ENCODE measurements at places on chromosomes 2 and 18.

DNA sequence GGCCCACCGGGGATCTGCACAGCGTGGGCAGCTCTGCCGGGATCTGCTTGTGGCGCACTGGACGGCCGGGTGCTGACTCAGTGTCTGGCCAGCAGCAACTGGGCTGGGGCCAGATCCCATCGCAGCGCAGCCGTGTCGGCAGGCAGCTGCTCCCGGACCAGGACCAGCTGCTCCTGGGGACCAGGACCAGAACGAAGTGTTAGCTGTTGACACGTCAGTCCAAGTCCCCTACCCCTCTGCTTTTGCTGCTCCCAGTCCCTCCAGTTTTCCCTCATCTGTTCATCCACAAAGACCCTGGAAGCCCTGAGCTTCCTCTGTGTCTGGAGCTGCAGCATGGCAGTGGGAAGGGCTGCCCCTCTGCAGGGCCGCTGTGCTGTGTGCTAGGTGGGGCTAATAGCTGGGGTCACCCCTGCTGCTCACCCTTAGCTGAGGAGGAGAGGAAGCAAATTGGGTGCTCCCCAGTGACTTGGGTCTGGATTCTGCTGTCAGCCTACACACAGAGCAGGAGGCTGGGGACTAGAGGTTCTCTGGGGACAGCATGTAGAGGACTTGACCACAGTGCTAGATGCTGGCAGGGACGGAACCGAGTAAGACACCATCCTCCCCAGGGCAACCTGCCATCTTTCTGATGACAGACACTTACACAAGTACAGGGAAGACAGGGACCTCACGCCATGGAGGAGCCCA is 16.9 kb upstream of the KIF1A start:
- H3K27me3 ChIP-seq: no peaks in the 10 kb centered on the region
- DNase-seq: no peak
- H3K4me3 ChIP-seq: no peak overlapping the region
- H3K36me3 ChIP-seq: no peaks in the 10 kb centered on the region
- peaks cover 4% of the 10 kb centered on the region for H3K4me1 ChIP-seq

GRCh38 chr2:28981016-28981441 is at the start of gene TOGARAM2:
Gene TOGARAM2 (plus strand): TSS chr2:28981298. CDS start chr2:28994835, 13,537 bp downstream.
- H3K27me3 ChIP-seq: peaks cover 14% of the 10 kb centered on the region
- peaks cover 19% of the 10 kb centered on the region for H3K4me1 ChIP-seq
- DNase-seq: no peak
- no peaks in the 10 kb centered on the region for H3K36me3 ChIP-seq
- H3K4me3 ChIP-seq: no peak within 1 kb of the TSS
- H3K27ac ChIP-seq: no peak within 1 kb of the TSS

DNA sequence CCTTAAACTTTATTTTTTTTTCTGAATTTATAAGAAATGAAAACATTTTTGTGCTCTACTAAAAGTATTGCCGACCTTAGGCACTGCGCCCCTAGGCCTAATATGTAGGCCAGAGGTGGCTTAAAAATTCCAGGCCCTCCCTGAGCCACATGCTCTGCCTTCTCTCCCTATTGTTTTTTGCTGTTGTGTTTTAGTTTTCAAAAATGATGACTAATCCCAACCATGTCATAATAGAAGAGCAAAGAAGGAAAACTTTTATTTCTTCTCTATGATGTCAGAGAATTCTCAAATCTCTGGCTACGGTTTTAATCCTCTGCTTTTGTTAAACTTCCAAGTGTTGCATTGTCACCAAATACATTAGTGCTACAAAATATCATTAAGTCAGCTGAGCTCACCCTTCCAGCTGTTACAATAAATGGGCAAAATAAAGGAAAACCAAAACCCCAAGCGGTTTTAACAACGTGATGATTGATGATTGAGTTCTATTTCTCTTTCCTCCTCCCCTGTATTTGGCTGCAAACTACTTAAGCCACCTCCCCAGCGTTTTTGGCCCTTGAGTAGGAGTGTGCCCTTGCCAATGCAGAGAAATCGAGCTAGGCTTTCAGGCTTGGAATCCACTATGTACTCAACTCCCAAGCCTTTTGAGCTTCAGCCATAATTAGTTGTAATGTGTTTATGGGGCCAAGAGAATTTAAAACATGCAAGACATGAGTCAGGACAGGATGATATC is 163.5 kb upstream of the POU3F3 start:
- H3K36me3 ChIP-seq: no peaks in the 10 kb centered on the region
- H3K27me3 ChIP-seq: no peaks in the 10 kb centered on the region
- H3K4me1 ChIP-seq: no peaks in the 10 kb centered on the region
- no peak overlapping the region for H3K27ac ChIP-seq

GRCh38 chr2:73640511-73640911 is 1.7 kb downstream of the NAT8 start:
- no peak for DNase-seq
- no peak overlapping the region for H3K4me3 ChIP-seq
- peaks cover 3% of the 10 kb centered on the region for H3K4me1 ChIP-seq
- no peak overlapping the region for H3K27ac ChIP-seq
- H3K27me3 ChIP-seq: no peaks in the 10 kb centered on the region

DNA sequence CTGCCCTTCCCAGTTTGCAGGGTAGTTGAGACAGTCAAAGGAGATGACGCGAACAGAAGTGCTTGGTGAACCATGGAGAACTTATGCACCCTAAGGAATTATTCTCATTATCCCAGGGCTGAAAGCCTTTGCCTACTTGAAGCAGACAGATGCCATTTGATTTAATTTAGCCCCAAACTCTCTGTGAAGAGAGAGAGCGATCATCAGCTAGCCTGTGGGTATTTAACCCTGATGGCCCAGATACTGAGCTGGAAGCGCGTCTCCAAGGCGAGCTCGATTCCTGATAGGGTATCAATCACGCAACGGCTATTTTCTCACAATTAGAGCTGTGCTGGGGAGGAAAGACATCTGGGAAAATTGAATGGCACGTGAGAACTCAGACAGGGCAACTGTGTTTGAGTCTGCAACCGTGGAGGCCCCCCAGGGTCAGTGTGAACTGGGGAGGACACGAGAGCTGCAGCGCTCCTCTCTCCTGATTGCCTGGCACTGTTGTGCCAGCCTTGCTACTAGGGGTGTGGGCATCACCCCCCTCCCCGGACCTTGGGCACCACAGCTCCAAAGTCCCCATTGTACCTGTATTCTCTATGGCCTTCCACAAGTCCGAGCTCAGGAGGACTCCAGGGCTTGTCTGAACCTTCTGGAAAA is 73.2 kb downstream of the CAPN13 start:
- H3K36me3 ChIP-seq: no peaks in the 10 kb centered on the region
- H3K4me3 ChIP-seq: no peak overlapping the region
- no peak for DNase-seq
- H3K27ac ChIP-seq: no peak overlapping the region
- H3K4me1 ChIP-seq: peaks cover 2% of the 10 kb centered on the region
- no peaks in the 10 kb centered on the region for H3K27me3 ChIP-seq

DNA sequence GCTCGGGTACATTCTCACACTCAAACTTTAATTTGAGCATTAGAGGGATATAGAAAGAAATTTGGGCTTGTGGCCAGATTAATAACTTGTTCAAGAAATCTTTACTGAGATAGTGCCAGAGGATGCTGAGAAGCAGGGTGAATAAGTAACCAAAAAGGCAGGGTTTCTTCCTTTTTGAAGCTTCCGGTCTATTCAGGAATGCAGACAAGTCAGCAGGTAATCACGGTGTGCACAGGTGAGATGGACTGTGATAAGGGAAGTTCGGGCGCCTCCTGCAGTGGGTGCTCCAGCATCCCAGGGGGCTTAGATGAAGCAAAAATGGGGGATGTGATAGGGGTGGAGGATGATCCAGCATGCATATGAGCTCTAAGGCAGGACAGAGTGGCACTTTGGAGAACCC is 44.9 kb upstream of the CYP1B1 start:
- H3K27me3 ChIP-seq: no peaks in the 10 kb centered on the region
- H3K4me3 ChIP-seq: no peak overlapping the region
- no peaks in the 10 kb centered on the region for H3K4me1 ChIP-seq
- H3K27ac ChIP-seq: no peak overlapping the region
- DNase-seq: no peak
- H3K36me3 ChIP-seq: no peaks in the 10 kb centered on the region

DNA sequence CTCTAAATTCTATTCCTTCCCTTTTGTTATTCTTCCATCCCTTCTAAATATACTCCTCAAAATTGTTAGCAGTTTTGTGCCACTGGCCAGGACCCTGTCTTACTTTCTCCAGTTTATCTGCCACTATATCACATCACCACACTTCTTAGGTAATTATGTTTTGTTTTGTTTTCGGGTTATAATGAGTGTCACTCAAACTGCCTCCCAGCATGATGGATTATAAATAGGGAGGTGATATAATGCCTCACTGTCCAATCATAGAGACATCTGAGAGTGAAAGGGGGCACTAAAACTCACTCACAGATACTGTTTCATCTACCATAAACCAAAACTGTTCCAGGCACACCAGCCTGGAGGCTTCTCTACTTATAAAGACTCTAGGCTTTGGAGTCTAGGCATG is 3.5 kb downstream of the RSAD2 start:
- H3K36me3 ChIP-seq: no peaks in the 10 kb centered on the region
- H3K4me3 ChIP-seq: no peak overlapping the region
- H3K27ac ChIP-seq: no peak overlapping the region
- H3K4me1 ChIP-seq: no peaks in the 10 kb centered on the region

GRCh38 chr2:231161252-231161839 is 36.5 kb upstream of the HTR2B start:
- no peak overlapping the region for H3K27ac ChIP-seq
- H3K36me3 ChIP-seq: peaks cover 85% of the 10 kb centered on the region
- no peak for DNase-seq
- no peaks in the 10 kb centered on the region for H3K27me3 ChIP-seq
- H3K4me1 ChIP-seq: no peaks in the 10 kb centered on the region
- H3K4me3 ChIP-seq: no peak overlapping the region

All from neuronal stem cell (in vitro differentiated cells).